Mesenchymal stem cell (in vitro differentiated cells and primary cell): ENCODE measurements at places on chromosomes 5 and 9.

- no peak overlapping the region for H3K4me3 ChIP-seq
- no peak for DNase-seq
- no peak overlapping the region for H3K27ac ChIP-seq
- H3K36me3 ChIP-seq: no peaks in the 10 kb centered on the region
- no peaks in the 10 kb centered on the region for H3K4me1 ChIP-seq
These were observed 39.0 kb downstream of the GDA start for GRCh38 chr9:72188232-72188631.

- peak; percentile 56 for DNase-seq
- no peaks in the 10 kb centered on the region for H3K4me1 ChIP-seq
- no peaks in the 10 kb centered on the region for H3K36me3 ChIP-seq
These were observed 6.4 kb downstream of the GRIA1 start for GRCh38 chr5:153496835-153497234.

DNA sequence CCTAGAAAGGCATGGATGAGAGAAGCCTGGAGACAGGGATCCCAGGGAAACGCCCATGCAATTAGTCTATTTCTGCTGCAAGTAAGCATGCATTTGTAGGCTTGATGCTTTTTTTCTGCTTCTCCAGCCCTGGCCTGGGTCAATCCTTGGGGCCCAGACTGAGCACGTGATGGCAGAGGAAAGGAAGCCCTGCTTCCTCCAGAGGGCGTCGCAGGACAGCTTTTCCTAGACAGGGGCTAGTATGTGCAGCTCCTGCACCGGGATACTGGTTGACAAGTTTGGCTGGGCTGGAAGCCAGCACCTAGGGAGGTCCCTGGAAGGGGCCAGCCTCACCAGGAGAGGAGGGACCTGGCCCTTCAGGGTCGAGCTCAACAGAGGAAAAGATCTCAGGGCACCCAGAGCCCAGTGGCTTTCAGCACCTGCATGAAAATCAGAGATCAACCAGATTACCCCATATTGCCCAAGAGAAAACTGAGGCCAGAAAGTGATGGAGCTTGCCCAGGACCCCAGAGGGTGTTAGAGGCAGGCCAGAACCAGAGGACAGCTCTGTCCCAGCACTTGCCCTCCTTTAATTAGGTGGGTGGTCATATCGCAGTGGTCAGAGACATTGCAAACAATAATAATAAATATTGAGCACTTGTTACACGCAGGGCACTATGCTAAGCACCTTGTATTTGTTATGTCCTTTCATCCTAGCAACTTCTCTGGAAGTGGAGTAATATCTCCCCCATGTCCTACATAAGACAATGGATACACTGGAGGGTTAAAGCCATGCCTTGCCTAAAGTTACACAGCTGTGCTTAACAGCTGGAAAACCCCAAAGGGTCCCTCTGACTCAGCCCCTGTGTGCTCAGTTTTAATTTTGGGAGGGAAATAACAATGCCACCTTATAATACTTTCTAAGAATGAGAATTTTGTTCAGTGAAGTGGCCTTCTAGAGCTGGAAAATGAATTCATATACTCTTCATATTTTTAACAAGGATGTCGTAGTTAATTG is 67.1 kb downstream of the KLF4 start:
- no peak overlapping the region for H3K4me3 ChIP-seq
- H3K27ac ChIP-seq: no peak overlapping the region
- peaks cover 8% of the 10 kb centered on the region for H3K27me3 ChIP-seq
- peaks cover 3% of the 10 kb centered on the region for H3K4me1 ChIP-seq

GRCh38 chr9:111957856-111958631 is 61.4 kb downstream of the UGCG start:
- no peaks in the 10 kb centered on the region for H3K36me3 ChIP-seq
- H3K27ac ChIP-seq: peak overlapping the region; percentile 97
- peak overlapping the region; percentile 66 for H3K4me3 ChIP-seq
- H3K27me3 ChIP-seq: no peaks in the 10 kb centered on the region
- peaks cover 12% of the 10 kb centered on the region for H3K4me1 ChIP-seq

GRCh38 chr5:134491841-134492442 is 33.5 kb upstream of the JADE2 start:
- no peak overlapping the region for H3K27ac ChIP-seq
- DNase-seq: no peak
- no peak overlapping the region for H3K4me3 ChIP-seq
